Cerebellum (tissue), 4 donors: ENCODE measurements at places on chromosomes 3 and 15.

- no peak for DNase-seq
Measured at GRCh38 chr3:188465311-188465710, 311.4 kb downstream of the LPP start.

DNA sequence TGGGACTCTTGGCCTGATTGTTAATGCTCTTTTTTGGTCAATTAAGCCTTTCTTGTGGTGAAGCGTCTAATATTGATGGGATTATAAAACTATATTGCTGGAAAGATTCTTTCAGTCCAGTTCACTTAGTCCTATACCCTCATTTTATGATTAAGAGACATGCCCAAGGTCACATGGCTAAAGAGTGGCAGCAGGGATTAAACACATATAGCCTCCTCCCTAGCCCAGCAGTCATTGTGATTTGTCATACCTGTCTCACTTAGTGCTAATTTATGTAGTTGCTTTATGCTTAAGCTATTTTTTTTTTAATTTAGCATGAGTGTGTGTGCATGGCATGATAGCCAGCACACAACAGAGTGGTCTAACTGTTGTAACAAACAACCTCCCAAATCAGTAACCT lies 9.5 kb downstream of the PARP14 start:
- DNase-seq: no peak

DNA sequence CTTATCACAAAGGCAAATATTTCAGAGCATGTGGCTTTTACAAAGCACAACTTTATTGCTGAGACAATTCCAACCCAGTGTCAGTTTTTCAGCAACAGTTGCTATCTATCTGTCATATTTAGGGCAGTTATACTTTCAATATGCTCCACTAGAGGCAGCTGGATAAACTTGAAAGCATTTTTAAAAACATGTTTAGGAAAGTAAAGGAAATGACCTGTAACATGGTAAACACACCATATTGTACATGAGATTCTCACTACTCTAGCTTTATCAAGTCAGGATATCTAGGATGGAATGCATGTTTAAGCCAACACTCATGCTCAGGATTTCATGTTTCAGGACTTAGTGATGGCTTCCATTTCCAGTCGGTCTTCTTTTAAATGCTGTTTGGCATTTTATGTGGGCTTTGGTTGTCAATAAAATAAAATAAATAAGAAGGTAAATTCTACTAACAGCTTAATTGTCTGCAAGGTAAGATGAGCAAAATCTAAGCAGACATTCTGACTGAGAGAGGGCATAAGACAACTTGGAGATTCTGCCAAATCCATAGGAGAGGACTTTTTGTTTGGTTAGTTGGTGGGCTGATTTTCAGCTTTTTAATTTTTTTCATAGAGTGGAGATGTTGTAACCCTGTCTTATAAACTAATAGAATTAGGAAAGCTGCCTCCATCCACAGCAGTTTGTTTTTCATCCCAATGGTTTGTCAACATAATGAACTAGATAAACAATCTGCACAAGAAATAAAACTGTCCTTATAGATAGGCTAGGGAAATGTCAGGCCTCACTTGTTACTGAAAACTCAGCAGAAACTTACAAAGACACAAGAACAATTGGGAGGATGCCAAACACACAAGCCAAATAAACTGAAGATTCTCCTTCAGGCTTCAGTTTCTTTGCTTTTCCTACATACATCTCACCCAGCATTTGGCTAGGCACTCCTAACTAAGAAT lies 63.4 kb upstream of the CPB1 start:
- DNase-seq: no peak

GRCh38 chr3:127438951-127439350 lies 151.1 kb upstream of the PRR20G start:
- DNase-seq: no peak

DNA sequence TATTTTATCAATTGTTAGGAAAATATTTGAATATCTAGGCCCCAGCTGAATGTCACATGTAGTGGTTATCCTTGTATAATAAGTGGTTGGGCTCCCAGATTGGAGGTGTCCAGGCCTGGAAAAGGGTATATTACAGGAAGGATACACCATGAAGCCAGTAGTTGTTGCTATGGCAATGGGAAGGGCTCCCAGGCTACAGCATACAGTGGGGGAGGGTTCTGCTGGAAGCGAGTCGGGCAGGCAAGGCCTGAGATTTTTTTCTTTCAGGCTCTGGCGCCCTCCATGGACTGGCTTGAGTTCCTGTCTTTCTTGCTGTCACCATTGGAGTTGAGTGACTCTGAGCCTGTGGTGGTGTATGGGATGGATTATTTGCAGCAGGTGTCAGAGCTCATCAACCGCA lies 8.9 kb downstream of the ECE2 start:
- peak; percentile 91 for DNase-seq

DNA sequence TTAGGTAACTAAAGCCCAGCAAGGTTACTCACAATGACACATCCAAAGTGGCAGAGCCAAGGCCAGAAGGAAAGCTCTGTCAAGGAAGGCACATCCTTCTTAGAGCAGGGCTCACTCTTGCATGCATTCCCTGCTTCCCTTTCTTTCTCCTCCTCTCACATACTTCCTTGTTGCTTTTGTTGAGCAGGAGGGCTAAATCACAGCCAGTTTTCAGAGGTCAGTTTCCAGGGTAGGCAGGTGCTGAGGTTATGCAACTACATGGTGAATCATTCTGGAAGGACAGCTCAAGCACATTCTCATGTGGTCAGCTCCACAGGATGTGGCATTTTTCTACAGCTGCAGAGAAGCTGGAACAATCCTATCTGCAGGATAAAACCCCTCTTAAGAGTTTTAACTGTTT lies 275.6 kb downstream of the ZNF621 start:
- no peak for DNase-seq

DNA sequence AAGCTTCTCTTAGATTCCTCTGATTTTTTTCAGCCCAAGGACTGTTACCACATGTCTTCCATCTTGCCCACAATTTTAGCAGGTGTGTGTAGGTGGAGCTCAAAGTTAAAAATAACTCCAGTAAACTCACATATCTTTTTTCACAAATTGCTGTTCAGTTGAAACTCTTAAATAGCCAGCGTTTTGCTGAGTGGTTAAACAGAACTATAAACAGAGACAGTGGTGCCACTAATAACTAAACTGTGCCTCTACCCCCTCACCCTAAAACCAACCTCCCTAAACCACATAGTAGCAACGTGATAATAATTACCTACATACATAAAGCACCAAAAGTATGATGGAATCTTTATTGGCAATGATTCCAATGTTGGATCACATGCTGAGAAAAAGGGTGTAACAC lies 525.1 kb downstream of the PDCD6IP start:
- no peak for DNase-seq

DNA sequence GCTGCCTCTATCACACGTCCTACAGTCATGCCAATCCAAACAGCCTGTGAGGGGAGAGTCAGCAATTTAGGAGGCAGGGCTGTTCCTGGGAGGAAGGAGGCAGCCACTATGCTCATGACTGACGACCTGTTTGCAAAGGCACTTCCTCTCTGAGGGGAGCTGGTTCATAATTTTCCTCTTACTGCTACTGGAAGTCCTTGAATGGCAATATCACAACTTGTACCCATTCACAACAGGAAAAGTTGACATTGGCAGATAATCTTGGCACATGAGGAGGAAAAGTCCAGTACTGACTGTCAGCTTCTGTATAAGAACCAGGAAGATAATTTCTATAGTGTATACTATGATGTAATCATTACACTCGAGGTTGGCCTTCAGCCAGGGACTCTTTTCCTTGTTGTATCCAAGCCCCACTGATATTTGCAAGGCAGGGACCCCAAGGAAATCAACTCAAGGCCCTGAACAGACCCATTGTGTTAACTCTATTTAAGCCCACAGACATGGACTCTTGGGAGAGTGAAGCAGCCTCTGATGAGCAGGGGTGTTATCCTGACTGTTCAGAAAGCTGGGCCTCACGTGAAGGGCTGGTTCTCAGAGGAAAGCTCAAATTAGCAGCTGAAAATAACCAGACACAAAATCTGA lies 267.3 kb upstream of the ADAMTS9 start:
- no peak for DNase-seq
